Mesangial cell (primary cell): ENCODE measurements at places on chromosomes 7 and 10. TPM values are rescaled to one million over a fixed set of nuclear protein-coding genes. Genes with fewer than 3 reads are reported as not detected.

CNPY1 gene
- total RNA-seq, result not detected in 2 replicates

GPR141 gene
- not detected in 2 replicates for total RNA-seq

OLAH gene
- total RNA-seq, result 0.89 and 3.1 TPM in 2 replicates

FOXI2 gene
- total RNA-seq, result not detected in 2 replicates

MYL10 gene
- total RNA-seq, result not detected in 2 replicates

BHLHA15 gene
- total RNA-seq, result 1.0 and 1.1 TPM in 2 replicates

SLC39A12 gene
- not detected in 2 replicates for total RNA-seq

NME8 gene
- not detected in 2 replicates for total RNA-seq

VIPR2 gene
- not detected in 2 replicates for total RNA-seq

INHBA gene
- total RNA-seq, result 22.3 and 34.5 TPM in 2 replicates

KAT6B gene
- 6.0 and 13.8 TPM in 2 replicates for total RNA-seq

TMEM270 gene
- total RNA-seq, result not detected in 2 replicates

NUTM2B gene
- 0.49 and 0.63 TPM in 2 replicates for total RNA-seq

CALY gene
- total RNA-seq, result 1.9 TPM in 1 of 2 replicates, not detected in the other

HPS6 gene
- total RNA-seq, result 30.2 and 32.3 TPM in 2 replicates

INPP5F gene
- total RNA-seq, result 17.9 and 18.5 TPM in 2 replicates

H2BK1 gene
- total RNA-seq, result not detected in 2 replicates

TFR2 gene
- total RNA-seq, result 0.33 and 0.63 TPM in 2 replicates
